Suppressor macrophage (primary cell): ENCODE measurements at places on chromosomes 2 and 18.

DNA sequence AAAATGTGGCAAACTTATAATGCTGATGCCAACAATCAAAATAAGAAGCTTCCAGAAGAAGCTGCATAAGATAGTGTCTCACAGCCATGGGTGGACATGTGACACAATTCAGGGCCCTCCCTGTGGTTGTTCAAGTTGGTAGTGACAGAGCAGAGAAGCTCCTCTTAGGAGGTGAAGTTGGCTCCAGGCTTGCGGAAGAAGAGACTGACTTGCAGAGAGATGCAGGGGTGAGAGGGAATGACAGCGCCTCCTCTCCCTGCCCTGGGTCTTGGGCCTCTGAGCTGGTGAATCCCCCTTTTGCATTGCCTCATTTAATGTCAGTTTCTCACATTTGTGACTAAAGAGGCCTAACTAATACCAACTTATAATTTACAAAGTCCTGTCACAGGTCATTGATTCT is 23.0 kb upstream of the RHOB start:
- DNase-seq, result peak; percentile 49

- DNase-seq, result no peak
These were observed 143.3 kb downstream of the ESCO1 start for GRCh38 chr18:21457179-21457535.

DNA sequence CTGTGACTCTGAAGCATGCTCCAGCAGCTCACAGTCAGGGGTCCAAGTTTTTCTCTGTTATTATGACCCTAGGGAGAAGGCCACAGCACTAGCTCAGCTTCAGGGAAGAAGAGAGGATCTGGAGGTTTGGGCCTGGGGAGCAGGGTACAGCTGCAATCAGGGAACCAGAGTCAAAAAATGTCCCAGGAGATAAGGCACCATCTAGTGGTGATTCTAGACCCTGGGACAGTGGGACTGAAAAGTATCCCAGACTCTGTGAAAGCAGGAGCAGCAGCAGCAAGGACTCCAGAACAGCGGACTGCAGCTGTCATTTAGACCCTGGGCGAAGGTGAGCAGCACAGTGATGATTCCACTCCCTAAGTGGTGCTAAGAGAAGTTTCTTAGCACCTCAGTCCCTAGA is 278.4 kb upstream of the DDX18 start:
- DNase-seq, result no peak

DNA sequence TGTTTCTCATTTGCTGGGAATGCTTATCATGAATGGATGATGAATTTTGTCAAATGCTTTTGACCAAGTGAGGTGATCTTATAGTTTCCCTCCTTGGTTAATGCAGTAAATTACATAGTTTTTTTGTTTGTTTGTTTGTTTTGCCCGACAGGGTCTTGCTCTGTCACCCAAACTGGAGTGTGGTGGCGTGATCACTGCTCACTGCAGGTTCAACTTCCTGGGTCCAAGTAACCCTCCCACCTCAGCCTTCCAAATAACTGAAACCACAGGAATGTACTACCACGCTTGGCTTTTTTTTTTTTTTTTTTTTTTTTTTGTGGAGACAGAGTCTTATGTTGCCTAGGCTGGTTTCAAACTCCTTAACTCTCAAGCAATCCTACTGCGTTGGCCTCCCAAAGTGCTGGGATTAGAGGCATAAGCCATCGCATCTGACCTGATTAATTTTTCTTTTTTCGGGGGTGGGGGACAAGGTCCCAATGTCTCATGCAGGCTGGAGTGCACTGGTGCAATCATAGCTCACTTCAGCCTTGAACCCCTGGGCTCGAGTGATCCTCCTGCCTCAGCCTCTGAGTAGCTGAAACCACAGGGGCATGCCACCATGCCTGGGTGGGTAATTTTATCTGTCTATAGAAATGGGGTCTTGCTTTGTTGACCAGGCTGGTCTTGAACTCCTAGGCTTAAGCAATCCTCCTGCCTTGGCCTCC is 48.6 kb downstream of the SMAD2 start:
- no peak for DNase-seq

- no peak for DNase-seq
These were observed 245.9 kb downstream of the AGPS start for GRCh38 chr2:177638507-177638906.

GRCh38 chr18:6741232-6741663 is 11.7 kb downstream of the ARHGAP28 start:
- no peak for DNase-seq

DNA sequence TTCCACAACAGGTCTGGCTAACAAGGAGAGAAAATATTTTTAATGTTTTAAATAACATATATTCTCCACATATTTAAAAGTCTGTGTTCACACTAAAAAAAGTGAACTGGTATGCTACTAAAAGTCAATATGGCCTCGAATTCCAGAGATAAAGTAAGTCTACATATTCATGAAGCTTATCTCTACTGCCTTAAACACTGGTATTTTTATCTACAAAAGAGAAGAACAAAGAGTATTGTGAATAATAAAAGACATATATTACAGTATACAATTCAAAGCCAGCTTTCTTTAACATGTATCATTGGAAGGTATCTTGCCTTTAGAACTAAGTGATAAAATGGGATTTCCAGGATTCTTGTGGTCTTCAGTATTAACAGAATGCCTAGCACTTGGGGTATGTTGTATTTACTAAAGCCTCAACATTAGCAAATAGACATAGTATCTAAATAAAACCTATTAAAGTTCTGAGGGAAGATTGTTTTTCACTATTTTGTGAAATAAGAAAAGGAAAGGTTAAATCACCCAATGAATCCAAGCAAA is 302.8 kb upstream of the CCDC68 start:
- no peak for DNase-seq

- peak; percentile 78 for DNase-seq
These were observed 387.8 kb downstream of the ZNF521 start for GRCh38 chr18:24964216-24964615.
